ENCODE measurements at places on chromosomes 3 and 15.

GRCh38 chr3:55330756-55331155 lies 156.3 kb downstream of the WNT5A start:
- no peak for DNase-seq

- DNase-seq, result no peak
These were observed 39.6 kb upstream of the SFMBT1 start for GRCh38 chr3:53085476-53085875.

DNA sequence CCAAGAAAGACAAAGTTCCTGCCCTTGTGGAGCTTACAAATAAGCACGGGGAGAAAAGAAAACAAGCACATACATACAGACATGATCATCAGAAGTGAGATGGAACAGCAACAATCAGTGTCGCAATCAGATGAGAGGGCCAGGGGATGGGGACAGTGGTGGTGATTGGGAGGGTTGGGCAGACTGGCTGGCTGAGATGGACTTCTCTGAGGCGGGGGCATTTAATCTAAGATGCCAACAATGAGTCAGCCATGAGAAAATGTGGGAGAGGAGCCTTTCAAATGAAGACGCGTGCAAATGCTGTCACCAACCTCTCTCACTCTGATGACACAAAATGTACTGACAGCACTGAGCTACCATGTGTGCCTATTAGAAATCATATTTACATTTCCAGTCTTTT lies 81.4 kb downstream of the NCEH1 start:
- DNase-seq, result no peak

GRCh38 chr15:90106522-90107117 lies 4.4 kb upstream of the IDH2 start:
- DNase-seq, result no peak

DNA sequence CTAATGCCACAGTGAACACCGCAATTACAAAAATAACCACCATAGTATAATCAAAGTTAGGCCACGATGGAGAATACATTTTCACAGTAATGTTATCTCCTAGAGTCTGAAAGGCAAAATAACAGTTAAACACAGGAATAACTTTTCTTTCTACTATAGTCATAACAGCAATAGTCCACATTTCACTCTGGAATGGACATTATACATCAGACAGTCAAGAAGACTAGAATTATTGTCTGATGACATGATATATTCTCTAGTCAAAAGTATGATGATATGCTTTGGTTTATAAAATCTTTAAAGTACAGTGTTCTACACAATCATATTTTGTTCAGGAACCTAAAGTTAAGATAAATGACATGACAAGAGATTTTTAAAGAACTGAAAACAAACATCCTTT lies 18.0 kb downstream of the SPPL2A start:
- no peak for DNase-seq

GRCh38 chr15:63463036-63463435 lies 41.4 kb upstream of the USP3 start:
- no peak for DNase-seq

DNA sequence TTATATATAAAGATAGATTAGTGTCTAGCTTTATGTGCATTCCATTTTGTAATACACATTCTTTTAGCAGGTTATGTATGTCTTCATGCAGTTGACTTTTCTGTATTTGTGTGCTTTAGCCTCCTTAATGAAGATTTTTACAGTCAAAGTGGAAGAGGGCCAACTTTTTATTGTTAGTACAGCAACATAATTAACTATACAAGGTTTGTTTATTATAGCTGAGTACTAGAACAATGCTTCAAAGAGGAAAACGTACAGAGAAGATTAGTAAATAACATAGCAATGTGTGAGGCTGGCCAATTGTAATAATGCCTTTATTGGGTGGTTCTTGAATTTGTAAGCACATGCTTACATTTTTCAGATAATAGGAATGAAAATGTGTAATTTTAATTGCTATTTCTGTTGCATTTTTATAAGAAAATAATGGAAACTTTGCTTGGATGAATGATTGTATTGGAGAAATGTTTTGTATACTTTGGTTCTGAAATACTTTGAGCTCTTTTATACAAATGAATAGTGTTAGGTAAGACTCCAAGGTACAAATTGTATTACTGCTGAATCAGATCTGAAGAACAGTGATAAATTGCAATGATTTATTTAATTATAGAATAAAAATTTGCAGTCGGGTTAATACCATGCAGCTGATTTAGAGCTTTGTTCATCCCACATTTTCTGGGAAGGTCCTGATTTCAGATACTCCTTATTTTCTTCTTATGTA lies 41.4 kb downstream of the UBE2E2 start:
- no peak for DNase-seq

GRCh38 chr3:160568989-160569388 lies 3.6 kb upstream of the KPNA4 start:
- DNase-seq, result no peak

DNA sequence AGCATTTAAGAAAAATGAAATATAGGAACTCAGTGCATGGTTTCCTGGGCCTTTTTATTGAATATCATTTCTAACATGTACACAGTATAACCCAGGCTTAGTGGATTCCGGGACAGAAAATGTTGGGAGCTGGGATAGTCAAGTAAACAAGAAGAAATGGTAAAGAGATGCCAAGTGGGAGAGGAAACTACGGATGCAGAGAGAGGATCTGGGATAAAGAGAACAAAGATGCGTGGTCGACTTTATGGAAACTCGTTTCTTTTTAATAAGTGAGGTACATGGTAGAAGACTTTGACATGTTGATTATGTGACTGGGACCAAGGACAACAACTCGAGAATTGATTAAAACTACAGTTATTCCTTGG lies 1.2 kb upstream of the GPR176 start:
- DNase-seq, result no peak

DNA sequence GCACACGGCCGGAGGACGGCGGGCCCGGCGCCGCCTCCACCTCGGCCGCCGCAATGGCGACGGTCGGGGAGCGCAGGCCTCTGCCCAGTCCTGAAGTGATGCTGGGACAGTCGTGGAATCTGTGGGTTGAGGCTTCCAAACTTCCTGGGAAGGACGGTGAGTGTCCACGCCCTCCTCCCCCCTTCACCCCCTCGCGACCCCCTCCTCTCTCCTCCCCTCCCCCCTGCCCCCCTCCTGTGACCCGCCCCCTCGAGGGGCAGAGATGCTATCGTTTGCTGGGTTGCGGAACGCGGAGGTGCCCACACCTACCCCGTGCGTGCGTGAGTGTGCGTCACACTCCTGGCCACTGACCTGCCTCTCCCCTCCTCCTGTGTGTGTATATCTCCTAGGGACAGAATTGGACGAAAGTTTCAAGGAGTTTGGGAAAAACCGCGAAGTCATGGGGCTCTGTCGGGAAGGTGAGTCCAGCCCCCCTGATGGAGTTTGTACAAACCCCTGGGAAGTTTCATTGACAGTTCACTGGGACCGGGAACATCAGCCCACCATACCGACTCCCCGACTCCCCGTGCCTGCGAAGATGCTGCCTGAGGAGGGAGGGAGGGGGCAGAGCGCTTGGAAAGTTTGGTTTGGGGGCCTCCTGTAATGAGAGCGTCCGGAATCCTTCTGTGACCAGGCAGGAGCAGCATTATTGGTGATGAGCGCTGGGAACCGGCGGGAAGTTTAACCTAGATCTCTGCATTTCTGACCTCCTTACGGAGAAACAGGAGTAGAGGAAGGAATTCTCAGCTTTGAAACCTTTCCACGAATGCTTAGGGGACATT lies 795 bp upstream of the SCAANT1 start:
- DNase-seq, result no peak

DNA sequence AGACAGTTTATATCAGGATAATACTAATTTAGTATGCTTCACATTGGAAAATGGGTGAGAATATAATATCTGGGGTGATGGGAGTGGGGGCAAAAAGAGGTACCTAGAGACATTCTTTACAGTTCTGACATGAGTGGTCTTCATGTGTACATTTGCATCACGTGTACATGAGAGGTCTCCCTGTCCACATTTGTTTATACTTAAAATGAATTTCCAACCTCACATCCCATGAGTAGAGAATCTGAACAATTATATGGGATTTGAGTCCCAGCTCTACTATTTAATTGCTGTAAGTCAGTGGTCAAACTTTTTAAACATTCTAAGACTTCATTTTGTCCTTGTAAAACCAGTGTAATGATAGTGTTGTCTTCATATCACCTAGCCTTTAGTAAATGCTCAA lies 408.4 kb downstream of the NAALADL2 start:
- no peak for DNase-seq

GRCh38 chr3:17431484-17432045 lies 310.9 kb downstream of the TBC1D5 start:
- no peak for DNase-seq

GRCh38 chr15:32838338-32838737 lies 120.5 kb downstream of the GREM1 start:
- no peak for DNase-seq

- no peak for DNase-seq
These were observed 38.0 kb upstream of the ACAN start for GRCh38 chr15:88765212-88765611.

- peak; percentile 50 for DNase-seq
These were observed 9.4 kb downstream of the SLC51B start for GRCh38 chr15:65054333-65055200.

GRCh38 chr15:67534360-67534759 lies 8.1 kb upstream of the MAP2K5 start:
- no peak for DNase-seq

DNA sequence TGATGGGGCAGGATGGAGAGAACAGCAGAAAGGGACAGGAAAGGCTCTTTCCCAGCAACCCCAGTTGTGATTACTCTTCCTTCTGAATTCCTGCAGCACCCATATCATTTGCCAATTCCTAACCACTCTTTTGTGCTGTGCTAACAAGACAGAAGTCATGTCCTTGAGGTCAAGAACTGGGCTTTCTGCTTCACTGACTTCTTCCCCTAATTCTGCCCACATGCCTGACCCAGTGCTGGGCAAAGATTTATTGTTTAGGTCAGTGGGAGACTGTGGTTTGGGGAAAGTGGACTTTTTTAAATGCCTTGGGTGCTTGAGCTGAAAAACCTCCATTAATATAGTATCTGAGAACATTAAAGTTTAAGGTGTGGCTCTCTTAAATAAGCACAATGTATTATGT lies 4.2 kb upstream of the EFCAB12 start:
- no peak for DNase-seq

DNA sequence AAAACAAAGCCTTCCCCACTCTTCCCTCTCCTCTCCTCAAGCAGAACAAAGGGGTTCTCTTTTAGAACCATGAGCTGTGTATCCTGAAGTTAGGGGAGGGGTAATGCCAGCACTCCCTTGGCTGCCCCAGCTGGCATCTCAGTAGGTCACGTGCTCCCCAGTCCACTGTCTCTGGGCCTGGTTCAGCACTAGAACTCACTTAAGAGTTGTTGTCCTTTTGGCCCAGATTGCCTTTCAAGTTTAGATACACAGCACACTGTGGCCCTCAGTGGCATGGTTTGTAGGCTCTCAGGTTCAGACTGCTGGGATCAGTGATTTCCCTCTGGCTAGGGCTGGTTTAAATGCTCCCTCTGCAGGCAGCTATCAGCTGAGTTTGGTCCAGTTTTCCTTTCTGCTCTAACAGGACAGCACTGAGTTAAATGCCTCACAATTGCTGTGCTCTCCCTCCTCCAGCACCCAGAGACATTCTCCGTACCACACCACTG lies 188.4 kb upstream of the ST8SIA2 start:
- DNase-seq, result no peak

- DNase-seq, result no peak
These were observed 211.0 kb downstream of the GBE1 start for GRCh38 chr3:81550415-81550814.

GRCh38 chr15:101127506-101128076 lies 124.3 kb downstream of the CHSY1 start:
- DNase-seq, result no peak

DNA sequence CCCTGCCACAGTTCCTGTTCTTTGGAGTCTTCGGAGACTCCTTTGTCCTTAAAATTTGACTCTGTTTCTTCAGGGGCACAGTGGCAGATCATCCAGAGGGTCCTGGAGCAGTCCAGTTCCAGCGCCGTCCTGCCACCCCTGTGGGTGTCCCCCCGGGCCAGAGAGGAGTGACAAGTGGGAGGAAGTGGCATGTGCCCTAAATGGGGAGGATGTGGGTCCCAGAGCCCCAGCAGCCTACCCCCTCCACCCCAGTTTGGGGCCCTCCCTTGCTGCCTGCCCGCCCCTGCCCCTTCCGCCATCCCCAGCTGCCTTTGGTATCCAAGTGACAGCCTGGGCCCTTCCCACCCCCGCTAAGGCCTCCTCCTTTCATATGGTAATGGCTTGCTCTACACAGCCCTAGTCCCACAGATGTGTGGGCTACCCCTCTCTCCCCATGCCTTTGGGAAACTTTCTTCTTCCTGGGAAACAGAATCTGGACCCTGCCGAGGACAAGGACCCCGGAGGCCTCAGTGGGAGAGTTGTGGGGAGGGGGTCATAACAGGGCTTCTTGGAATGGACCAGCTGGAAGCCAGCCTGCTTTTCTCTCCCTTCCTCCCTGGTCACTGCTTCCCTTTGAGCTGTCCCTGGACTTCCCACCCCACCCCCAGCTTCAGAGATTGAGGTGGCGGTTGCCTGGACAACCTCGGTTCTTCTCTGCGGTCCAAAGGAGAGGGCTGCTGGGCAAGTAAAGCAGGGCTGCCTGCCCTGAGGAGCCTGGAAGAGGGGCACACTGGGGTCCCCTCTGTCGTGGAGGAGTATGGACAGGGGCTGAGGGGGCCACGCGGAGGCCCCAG lies 43.2 kb downstream of the KLHL25 start:
- no peak for DNase-seq

GRCh38 chr15:85499371-85499887 lies 119.0 kb downstream of the AKAP13 start:
- DNase-seq, result no peak

- no peak for DNase-seq
These were observed 11.9 kb upstream of the TM4SF4 start for GRCh38 chr3:149462581-149463011.

DNA sequence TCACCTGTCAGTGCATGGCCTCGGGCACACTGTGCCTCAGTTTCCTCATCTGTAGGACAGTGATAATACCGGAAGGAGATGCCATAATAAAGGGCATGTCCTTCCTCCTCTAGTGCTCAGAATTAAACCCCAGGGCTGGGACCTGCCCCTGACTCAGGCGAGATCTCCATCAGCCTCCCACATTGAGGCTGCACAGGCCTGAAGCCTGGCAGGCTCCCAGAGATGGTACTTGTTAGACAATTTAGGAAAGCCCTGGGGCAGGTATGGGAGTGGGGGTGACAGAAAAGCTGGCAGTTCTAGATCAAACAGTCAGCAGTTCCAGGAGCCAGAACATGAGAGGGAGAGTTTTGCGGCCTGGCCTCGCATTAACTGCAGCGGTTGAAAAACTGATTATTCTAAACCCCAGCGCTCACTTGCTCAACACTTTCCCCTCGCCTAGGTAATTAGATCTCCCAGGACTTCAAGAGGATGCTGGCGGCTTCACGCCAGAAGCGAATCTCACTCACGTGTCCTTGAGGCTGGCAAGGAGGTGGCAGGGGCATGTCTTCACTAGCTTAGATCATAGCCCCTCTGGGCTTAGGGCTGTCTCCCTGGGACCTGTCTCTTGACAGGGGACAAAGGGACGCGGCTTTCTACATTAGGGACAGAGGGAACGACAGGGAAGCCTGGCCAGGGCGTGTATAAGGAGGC lies 73.1 kb downstream of the ATP2B2 start:
- no peak for DNase-seq
